Nucleus accumbens (tissue), 56 donors: ENCODE measurements at places on chromosomes 3 and 15.

DNA sequence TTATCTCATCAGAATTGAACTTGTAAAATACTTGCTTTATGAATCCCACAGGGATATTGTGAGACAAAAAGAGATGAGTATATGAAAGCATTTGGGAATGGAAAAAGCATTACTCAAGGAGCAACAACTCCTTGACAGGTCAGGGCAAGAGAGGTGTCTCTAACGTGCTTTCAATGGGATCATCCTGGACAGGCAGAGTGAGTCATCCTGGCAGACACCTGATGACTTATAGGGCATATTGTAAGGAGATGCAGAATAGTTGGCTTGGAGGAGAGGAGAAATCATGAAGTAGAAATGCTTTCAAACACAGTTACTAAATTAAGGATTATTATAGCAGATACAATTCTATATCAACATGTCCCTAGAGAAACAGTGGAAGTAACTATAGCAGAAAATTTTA lies 71.9 kb upstream of the THSD4 start:
- DNase-seq = no peak

DNA sequence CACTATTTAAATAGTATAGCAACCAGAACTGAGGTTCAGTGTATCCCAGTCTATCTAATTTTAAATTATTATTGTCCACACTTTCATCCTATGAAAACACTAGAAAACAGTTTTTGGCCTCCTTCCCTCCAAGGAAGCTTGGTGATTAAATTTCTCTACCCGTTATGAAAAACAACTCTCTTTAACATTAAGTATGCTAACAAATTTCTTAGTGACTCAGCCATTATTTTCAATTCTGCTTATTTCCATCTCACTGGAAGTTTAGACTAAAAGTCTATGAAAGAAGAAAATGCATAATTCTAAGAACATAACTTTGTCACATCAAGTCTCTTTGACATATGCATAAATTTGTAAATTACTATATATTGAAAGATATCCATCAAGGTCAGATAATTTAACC lies 185.2 kb downstream of the NSUN3 start:
- DNase-seq = no peak

GRCh38 chr3:148718982-148719862 lies 21.5 kb downstream of the AGTR1 start:
- no peak for DNase-seq

DNA sequence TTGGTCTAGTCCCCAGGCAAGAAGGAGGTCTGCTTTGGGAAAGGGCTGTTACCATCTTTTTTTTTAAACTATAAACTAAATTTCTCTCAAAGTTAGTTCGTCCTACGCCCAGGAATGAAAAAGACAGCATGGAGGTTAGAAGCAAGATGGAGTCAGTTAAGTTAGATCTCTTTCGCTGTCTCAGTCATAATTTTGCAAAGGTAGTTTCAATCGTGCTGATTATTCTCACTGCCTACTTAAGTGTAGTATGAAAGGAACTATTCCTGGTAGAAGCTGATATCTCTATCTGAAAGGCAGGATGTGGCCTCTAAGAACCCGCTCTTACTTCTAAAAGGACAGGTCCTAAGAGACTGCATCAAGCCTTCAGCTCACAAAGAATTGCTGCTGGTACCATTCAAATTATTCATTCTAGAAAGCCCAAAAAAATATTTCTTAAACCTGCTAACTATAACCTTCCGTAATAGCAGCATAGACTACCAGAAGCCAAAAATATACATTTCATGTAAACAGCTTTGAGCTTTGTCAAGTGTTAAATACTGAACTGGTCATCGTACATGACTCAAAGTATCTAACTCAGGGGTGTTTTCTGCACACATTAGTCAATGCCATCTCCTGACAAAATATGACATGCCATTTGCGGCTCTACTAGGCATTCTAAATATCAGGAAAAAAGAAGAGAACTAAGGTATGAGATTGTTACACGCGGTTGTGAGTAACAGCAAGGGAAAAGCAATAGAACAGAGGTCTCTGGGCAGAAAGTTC lies 96.0 kb upstream of the CCDC80 start:
- no peak for DNase-seq

GRCh38 chr3:15120986-15121385 lies 22.0 kb upstream of the RBSN start:
- no peak for DNase-seq

GRCh38 chr15:85094685-85095084 lies 113.0 kb downstream of the PDE8A start:
- no peak for DNase-seq

DNA sequence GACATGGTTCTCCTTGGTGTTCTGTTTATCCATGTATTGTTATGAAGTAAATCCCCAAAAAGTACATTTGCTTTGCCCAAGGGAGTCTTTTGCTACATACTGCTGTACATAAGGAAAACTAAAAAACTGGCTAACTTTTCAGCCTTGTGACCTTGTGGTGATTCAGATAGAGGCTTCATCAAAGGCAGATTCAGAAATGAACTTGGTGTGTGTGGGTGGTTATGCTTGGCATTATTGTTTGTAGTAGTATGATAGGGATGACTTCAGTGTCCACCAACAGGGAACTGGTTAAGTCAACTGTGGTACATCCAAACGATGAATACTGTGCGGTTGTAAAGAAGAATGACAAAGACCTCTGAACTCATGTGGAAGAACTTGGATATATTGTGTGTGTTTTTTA lies 75.6 kb upstream of the CHRNB4 start:
- DNase-seq = no peak

- no peak for DNase-seq
Observed at GRCh38 chr3:147369661-147370123, 36.7 kb downstream of the ZIC4 start.

GRCh38 chr3:184261270-184261853 lies at the start of gene CAMK2N2:
Gene CAMK2N2, minus strand, starts transcription at chr3:184261553. Its CDS starts 268 bp downstream, at chr3:184261285.
- peak; percentile 17 for DNase-seq

- no peak for DNase-seq
Observed at GRCh38 chr3:108406661-108407206, 103.7 kb downstream of the MYH15 start.

GRCh38 chr15:47184003-47184907 lies 533.0 kb upstream of the SEMA6D start:
- peak; percentile 23 for DNase-seq

DNA sequence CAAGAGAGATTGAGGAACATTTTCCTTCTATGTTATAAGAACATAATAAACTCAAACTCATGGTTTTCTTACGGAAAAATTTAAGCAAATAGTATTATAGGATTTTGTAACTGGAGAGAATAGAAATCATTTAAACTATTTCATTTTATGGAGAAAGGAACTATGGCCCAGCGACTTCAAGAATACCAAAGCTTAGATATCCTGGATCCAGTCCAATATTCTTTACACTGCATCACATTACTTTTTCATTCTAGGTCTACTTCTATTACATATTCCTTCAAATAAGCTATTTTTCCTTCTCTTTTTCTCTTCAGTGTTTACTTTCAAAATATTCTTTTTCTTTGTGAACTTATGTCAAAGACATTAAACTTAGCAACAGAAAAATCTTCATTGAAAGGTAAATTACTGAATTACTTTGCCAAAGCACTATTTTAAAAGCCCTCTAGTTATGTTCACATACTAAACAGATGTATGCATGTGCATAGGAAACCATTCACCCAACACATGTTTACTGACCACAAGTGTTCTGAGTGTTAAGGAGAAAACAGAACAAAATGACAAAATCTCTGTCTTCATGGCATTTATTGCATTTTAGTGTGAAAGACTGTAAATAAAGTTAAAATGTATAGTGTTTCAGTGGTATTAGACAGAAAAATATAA lies 20.4 kb downstream of the KPNA4 start:
- no peak for DNase-seq

DNA sequence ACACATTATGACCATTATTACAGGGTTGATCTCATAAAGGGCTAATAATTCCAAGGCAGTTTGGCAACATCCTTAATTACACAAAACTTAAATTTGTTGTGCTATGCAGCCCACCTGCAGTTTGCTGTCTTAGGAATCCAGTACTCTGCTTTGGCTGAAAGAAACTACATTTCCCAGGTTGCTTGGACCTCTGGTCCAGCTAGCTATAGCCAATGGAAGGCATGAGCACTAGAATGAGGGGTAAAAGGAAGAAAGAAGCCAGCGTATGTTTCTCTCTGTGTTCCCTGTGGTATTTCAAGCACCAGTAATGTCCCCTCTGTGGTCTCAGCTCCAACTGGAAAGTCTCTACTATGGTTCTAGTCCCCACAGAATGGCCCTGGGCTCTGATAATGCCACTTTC lies 84.3 kb upstream of the TSC22D2 start:
- DNase-seq = no peak

- DNase-seq = no peak
Observed at GRCh38 chr3:115663414-115663813, 40.1 kb downstream of the GAP43 start.

DNA sequence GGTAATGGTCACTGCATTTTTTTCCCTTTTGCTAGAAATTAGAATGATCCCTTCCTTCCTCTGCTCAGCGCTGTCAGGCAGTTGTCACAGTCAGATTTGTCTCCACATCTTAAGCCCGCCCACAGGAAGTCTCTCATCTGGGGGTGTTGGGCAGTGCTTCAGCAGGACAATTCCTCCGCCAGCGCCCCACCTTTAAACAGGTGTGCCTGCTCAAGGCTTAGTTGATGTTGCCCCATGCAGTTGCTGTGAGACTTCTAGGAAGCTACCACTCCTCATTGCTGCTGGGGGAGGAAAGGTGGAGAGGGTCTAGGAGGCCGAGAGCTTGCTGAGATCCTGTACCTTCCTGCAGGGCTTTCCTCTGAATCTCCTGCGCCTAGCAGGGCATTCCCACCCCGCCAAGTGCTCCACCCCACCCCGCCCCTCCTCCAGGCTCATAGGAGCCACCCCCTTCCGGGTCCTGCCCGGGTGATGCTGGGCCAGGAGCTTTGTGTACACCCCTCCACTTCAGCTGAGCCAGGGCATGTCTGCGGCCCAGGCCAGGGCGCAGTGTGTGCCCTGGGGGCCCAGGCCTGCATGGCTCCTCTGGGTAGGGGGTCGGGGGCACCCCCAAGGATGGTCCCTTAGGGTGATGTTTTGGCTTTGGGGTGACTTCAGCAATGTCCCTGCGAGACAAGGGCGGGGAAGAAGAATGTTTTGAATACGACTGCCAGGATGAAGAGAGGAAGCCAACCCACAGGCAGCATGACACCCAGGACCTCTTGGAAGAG lies 68.7 kb downstream of the TRAK1 start:
- no peak for DNase-seq

DNA sequence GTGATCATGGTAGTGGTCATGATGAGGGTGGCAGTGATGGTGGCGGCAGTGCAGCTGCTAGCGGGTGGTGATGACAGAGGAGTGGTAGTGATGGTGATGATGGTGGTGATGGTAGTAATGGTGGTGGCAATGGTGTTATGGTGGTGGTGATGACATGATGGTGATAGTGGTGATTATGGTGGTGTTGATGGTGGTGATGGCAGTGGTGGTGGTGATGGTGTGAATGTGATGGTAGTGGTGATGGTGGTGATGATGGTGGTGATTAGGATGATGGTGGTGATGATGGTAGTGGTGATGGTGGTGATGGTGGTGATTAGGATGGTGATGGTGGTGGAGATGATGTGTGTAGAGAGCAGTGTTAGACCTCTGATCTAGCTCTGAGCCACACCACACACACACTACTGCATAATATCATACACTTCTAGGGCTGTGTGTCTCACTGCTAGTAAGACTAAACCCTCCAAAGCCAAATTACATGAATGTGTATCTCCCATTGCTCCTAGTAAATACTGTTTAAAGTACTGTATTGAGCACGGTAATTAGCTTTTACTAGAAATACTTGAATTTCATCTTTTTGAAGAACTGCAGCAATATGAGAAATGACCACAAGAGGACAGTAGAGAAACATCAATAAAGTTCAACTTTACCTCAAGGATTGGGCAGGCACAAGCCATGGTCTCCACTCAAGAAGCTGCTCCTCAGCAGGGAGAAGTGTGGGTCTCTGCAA lies 28.8 kb downstream of the TMED3 start:
- no peak for DNase-seq

- DNase-seq = no peak
Observed at GRCh38 chr15:34754674-34755418, at the start of gene GJD2. Gene GJD2, minus strand, starts transcription at chr15:34754998. Its CDS starts 510 bp downstream, at chr15:34754488.

- DNase-seq = no peak
Observed at GRCh38 chr3:169091196-169091823, 572.2 kb downstream of the MECOM start.

DNA sequence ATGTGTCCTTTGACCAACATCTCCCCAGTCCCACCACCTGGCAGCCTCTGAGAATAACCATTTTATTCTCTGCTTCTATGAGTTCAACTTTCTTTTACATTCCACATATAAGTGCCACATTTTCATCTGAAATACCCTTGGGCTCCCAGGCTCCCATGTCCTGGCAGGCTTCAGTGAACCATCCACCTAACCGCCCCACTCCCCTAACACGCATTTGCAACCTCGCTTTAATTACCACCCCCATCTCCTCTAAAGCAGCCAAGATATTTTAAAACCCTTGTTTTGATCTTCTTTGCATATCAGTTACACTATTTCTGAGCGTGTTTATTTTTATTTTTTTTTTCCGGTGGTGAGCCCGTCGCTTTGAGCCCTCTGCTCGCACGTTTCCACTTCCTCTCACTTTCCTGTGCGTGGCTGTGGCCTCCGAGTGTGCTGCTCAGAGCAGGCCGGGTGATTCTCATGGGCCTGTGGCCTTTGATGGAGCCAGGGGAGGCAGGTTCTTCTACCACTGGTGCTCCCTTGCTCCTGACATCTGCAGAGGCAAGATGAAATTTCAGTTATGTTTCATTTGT lies 195.4 kb upstream of the LPP start:
- no peak for DNase-seq

GRCh38 chr3:160100610-160101009 lies 112.0 kb downstream of the IL12A start:
- no peak for DNase-seq

GRCh38 chr3:135981701-135982403 lies 16.3 kb downstream of the PPP2R3A start:
- DNase-seq = no peak

DNA sequence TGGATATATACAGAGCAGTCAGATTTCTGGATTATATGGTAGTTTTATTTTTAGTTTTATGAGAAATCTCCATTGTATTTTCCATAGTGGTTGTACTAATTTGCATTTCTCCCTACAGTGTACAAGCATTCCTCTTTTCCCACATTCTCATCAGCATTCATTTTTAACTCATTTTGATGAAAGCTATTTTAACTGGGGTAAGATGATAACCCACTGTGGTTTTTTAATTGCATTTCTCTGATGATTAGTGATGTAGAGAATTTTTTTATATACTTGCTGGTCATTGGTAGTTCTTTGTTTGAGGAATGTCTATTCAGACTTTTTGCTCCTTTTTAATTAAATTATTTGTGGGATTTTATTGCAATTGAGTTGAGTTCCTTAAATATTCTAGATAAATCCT lies 903.6 kb downstream of the DIPK2A start:
- no peak for DNase-seq

- no peak for DNase-seq
Observed at GRCh38 chr3:138625707-138626365, 17.3 kb downstream of the FAIM start.

- DNase-seq = no peak
Observed at GRCh38 chr15:80953953-80954778, 35.5 kb downstream of the MESD start.

DNA sequence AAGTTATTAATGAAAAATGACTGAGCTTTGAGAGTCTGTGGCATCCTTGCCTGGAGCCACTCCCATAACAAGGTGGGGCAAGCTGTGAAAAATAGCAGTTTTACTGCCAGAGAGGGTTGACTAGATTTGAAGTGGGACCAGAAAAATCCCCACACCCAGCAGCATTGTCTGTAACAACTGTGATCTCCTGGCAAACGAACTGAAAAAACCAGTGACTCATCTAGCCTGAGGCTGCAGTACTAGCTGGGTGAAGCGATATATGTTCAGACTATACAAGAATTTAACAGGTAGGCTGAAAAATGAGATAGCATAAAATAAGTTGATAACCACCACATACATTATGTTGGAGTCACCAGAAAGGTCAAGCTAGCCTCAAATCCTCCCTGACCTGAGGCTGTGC lies 64.0 kb downstream of the DPH6 start:
- no peak for DNase-seq
